ENCODE measurements at places on chromosomes 1 and 21. TPM values are rescaled to one million over a fixed set of nuclear protein-coding genes. Genes with fewer than 3 reads are reported as not detected.
A peak's percentile ranks its signal among the peaks of the same experiment; 100 is the strongest.

SLAMF9 gene
- not detected for total RNA-seq

REG4 gene
- total RNA-seq: 0.64 TPM

DNA sequence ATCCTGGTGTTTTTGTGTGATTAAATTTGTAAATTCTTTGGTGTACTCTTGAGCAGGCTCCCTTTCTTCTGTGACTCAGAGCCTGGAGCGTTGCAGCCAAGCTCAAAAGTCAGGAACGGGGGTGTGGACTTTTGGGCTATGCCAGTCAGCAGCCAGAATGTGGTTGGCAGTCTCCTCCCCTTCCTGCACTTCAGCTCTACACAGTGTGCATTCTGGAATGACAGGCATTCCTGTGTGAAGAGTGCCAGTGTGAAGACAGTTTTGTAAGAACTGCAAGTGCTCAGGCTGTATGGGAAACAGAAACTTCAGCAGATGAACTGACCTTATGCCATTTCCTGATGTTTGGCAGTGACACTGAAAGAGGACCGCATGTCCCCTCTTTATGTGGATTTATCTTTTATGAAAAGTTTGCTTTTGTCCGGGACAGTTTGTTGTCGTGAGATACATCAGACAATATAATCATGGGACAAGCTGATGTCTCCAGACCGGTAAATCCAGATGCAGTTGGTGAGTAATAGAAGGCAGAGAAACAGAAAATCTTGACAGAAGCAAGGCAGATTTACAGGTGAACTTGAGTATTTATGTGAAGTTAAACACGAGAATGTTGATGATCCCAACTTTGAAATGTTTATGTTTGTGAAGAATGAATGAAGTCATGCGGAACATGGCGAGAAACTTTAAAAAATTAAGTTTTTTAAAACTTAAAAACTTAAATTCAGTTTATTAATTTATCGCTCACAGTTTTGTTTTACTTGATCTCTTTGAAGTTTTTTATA, 67.7 kb upstream of the RCC1 start:
- no peaks in the 10 kb centered on the region for H3K36me3 ChIP-seq
- peak overlapping the region; percentile 10 for H3K27ac ChIP-seq
- no peaks in the 10 kb centered on the region for H3K27me3 ChIP-seq
- H3K4me3 ChIP-seq: no peak overlapping the region
- H3K4me1 ChIP-seq: peaks cover 29% of the 10 kb centered on the region
- peak; percentile 48 for DNase-seq

DNA sequence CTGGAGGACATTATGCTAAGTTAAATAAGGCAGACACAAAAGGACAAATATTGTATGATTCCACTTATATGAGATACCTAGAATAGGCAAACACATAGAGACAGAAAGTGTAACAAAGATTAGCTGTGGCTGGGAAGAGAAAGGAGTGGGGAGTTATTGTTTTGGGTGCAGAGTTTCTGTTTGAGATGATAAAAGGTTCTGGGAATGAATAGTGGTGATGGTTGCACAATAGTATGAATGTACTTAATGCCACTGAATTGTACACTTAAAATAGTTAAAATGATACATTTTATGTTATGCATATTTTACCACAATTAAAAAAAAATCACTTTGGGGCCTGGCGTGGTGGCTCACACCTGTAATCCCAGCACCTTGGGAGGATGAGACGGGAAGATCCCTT, 21.2 kb upstream of the ERO1B start:
- no peaks in the 10 kb centered on the region for H3K36me3 ChIP-seq
- no peak overlapping the region for H3K4me3 ChIP-seq
- no peak overlapping the region for H3K27ac ChIP-seq
- no peaks in the 10 kb centered on the region for H3K27me3 ChIP-seq
- DNase-seq: no peak
- H3K4me1 ChIP-seq: peaks cover 2% of the 10 kb centered on the region

GRCh38 chr1:183318433-183318832, 99.7 kb downstream of the NMNAT2 start:
- no peaks in the 10 kb centered on the region for H3K36me3 ChIP-seq
- H3K27me3 ChIP-seq: peaks cover 10% of the 10 kb centered on the region
- peak; percentile 31 for DNase-seq

Data from activated naive CD4-positive, alpha-beta T cell treated with anti-CD3 and anti-CD28 coated beads for 36 hours (primary cell).